ENCODE measurements at places on chromosomes 3 and 15.
A peak's percentile ranks its signal among the peaks of the same experiment; 100 is the strongest.

- DNase-seq, result no peak
Measured at GRCh38 chr15:31831596-31831995, 198.7 kb upstream of the CHRNA7 start.

- DNase-seq, result no peak
Measured at GRCh38 chr15:40766906-40767837, 2.6 kb upstream of the C15orf62 start.

- no peak for DNase-seq
Measured at GRCh38 chr15:40333922-40334492, 6.7 kb downstream of the CCDC9B start.

DNA sequence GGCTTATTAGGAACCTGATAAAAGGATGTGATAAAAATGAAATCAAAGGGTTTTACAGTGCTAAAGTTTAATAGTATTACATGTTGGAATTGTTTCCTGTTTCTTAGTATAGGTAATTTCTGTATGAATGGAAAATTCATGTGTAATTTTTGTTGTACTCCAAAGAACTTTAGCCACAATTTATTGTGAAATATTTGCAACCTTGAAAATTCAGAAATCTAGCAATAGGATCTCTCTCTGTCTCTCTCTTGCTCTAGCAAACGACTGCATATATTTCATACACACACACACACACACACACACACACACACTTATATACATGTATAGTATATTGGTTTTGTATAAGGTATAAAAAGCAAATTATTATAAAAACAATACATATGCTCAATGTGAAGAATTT lies 59.6 kb downstream of the PIAS1 start:
- no peak for DNase-seq

DNA sequence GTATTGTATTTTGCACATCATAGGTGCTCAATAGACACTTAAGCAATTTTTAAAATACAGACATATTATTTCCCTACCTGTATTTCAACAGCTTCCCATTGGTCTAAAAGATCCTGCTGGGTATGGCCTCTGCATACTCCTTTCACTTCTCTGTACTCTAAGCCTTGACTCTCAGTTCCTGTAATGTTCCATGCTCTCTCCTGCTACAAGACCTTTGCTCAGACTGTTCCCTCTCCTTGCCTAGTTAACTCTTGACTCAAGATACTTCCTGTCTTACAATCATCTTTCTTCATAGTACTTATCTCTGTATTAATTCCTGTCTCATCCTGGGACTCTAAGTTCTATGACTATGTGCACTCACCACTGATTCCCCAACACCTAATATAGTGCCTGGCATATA lies 1.7 kb downstream of the SCN11A start:
- DNase-seq, result no peak

DNA sequence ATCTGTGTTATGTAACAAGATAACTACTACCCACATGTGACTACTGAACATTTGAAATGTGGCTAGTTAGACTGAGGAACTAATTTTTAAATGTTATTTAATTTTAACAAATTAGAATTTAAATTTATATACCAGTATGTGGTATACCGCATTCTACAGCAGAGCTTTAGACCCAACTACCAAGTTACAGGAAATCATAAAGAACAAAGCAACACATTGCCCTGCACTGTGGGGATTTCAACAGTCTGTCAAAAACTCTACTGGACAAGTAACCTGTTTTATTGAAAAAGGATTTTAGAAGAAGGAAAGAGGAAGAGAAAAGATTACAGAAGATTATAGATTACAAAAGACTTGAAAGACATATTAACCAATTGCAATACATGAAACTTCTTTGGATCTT lies 64.9 kb downstream of the DPH6 start:
- DNase-seq, result no peak

DNA sequence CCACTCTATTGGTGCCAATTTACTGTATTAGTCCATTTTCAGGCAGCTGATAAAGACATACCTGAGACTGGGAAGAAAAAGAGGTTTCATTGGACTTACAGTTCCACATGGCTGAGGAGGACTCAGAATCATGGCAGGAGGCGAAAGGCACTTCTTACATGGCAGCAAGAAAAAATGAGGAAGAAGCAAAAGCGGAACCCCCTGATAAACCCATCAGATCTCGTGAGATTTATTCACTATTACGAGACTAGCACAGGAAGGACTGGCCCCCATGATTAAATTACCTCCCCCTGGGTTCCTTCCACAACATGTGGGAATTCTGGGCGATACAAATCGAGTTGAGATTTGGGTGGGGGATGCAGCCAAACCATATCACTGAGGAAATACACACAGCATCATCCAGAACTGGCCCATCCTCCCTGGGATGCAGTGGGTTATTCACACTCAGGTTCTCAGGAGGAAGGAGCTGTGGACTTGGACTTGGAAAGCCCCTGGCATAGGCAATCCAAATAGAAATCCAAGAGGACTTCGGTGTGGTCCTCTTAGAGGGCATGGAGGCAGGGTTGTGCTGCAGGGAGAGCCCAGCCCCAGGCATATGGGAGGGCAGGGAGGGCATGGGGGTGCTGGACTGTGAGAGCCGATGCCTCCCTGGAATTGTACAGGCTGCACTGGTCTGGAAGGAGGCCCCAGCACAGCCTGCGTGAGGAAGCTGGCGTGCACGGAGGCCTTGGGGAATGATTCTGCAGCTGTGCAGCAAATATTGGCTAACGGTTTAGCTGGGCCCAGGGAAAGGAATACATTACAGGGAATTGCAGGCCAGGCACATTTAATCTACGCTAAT lies 62.9 kb downstream of the EFCAB12 start:
- no peak for DNase-seq

DNA sequence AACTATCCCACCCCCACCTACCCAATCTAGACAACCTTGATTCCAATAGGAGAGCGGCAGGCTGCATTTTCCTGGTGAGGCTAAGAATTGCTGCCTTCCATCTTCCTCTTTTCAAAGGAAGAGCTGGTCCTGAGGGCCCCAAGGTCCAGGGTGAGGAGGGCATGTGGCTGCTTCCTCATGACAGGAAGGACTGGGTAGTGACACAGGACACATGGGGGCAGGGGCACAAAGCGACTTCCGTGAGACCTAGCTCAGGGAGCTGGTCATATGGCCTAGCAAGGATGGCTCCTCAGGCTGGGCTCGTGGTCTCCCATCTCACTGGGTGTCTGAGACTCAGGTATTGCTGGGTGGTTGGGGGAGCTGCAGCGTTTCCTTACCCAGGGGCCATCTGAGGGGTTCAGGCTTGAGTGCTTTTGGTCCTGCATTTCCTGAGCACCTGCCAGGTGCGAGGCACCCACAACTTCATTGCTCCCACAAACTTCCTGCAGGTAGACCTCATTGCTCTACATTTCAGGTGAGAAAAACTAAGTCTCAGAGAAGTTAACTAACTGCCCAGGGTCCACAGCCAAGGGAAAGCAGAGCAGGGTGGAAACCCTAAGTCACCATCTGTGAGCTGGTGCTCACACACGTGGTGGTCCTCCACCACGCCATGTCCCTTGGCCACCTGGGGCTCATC lies 160.0 kb upstream of the TLE3 start:
- DNase-seq, result no peak

- no peak for DNase-seq
Measured at GRCh38 chr3:98807561-98807960, 44.4 kb downstream of the ST3GAL6 start.

- no peak for DNase-seq
Measured at GRCh38 chr3:191292243-191293015, 36.8 kb upstream of the CCDC50 start.

GRCh38 chr3:132417695-132418411 lies 551 bp downstream of the DNAJC13 start:
- DNase-seq, result peak; percentile 9

GRCh38 chr3:122629763-122630162 lies 50.9 kb upstream of the PARP14 start:
- no peak for DNase-seq

DNA sequence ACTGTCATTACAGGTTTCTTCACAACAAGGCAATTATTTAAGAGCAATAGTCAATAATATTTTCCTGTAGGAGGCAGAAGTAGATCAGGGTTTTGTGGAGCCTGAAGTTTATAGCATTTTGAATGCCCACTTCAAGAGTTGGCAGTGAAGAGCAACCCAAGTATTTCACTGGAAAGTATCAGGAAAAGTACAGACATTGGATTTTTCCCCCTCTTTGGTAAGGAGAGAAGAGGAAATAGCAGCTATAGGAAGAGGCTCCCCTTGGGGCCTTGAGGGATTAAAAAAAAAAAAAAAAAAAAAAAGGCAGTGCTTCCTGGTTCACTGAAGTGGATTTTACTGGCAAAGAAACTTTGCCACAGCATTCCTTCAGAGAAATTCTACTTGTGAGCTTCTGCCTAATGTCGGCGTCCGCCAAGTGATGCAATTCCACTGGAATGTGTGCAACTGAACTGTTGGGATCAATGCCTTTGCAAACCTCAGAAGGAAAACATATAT lies 5.7 kb upstream of the CNTN6 start:
- DNase-seq, result no peak

DNA sequence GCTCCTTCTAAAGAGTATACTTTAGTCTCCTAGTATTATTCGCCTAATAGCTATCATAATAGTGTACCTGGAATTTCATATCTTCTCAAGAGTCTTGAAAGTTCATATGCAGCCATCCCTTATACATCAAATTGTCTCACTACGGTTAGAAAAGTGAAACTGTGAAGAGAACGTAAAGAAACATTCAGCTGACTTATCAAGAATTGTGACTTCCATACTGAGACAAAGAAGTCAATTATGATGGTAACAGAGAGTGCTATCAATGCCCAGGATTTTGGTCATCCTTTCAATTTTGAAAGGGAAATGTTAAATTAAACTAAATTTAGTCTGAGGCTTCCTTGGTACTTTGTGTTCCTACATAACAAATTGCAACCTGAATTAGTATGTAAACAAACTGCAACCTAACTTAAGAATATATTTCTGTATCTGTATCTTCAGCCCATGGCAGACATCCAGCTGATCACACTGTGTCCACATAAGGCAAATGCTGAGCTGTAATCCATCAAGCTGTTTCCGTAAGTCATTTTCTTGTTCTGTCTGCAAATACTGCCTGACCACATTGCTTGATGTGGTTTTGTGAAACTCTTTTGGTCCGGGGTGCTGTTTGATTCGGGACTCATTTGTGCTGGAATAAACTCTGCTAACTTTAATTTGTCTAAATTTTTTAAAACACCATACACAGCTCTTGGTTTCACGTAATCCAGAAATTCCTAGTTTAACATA lies 469.6 kb downstream of the SI start:
- DNase-seq, result no peak

GRCh38 chr3:74426571-74426970 lies 187.9 kb downstream of the CNTN3 start:
- DNase-seq, result no peak

- DNase-seq, result peak; percentile 9
Measured at GRCh38 chr15:67174864-67175573, 79.4 kb downstream of the AAGAB start.

GRCh38 chr15:82062479-82063454 lies 16.9 kb upstream of the MEX3B start:
- DNase-seq, result no peak

GRCh38 chr3:188861842-188862744 lies 309.7 kb upstream of the TPRG1 start:
- no peak for DNase-seq

- no peak for DNase-seq
Measured at GRCh38 chr3:126422121-126422520, 27.4 kb downstream of the CFAP100 start.

GRCh38 chr3:20376665-20377217 lies 190.7 kb upstream of the SGO1 start:
- DNase-seq, result no peak

DNA sequence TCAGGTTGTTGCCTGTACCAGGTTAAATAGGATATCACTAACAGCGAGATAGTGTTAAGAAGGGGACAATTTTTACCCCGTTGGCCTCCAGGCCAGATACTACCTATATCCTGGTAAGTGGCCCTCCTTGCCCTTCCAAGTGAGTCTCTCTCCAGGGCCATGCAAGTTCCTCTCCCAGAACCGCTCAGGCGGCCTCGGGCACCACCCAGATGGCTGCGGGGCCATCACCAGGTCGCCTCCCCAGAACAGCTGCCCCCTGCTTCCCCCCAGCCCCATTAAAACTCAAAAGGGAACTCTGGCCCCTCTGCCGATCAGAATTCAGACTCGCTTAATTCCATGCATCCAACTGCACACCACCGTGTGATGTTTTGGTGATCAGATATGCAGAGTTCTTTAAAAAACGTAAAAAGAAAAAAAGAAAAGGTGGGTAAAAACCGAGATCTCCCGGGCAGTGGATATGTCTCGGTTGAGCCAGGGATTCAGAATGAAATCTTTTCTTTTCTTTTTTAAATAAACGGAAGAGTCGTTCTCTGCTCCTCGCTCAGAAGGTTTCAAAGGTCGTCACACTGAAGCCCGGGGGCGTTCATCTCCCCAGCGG lies 1.9 kb upstream of the TRIM71 start:
- no peak for DNase-seq

DNA sequence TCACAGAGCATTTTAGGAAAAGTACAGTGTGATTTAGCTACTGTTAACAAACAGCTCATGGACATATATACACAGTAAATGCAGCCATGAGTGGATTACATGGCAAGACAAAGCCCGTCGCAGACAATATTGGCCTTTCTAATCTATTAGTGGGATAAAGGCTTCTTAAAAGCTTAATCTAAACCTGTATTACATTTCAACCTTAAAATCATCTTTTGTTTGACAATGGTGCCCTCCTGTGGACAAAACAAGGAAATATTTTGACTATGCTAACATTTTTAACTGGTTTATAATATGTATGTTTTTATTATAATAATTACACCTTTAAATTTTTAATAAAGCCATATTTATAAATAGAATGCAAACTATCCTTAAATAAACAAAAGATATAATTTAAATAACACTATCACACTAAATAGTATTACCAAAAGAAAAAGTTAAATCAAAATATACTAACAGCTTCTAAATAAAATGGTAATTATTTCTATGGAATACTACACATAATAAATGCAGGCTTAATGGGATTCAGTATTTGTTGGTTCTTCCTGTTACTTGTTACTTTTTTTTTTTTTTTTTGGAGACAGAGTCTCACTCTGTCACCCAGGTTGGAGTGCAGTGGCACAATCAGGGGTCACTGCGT lies 38.6 kb downstream of the TAFA4 start:
- no peak for DNase-seq

GRCh38 chr3:129315223-129315997 lies 36.7 kb downstream of the HMCES start:
- no peak for DNase-seq

- DNase-seq, result no peak
Measured at GRCh38 chr3:58459160-58459559, 25.5 kb upstream of the PDHB start.

GRCh38 chr3:181726351-181727330 lies 14.9 kb downstream of the SOX2 start:
- DNase-seq, result no peak

GRCh38 chr3:196210673-196211556 lies at the start of gene ZDHHC19:
ZDHHC19 (minus strand) TSS chr3:196211400; CDS start chr3:196211315, 85 bp downstream.
- no peak for DNase-seq

- peak; percentile 8 for DNase-seq
Measured at GRCh38 chr3:57815036-57815435, 58.9 kb downstream of the SLMAP start.

- DNase-seq, result no peak
Measured at GRCh38 chr15:40046721-40047414, 7.9 kb upstream of the SRP14 start.

GRCh38 chr3:61946570-61947324 lies 385.4 kb downstream of the PTPRG start:
- DNase-seq, result no peak

- DNase-seq, result no peak
Measured at GRCh38 chr3:103388214-103388613, 953.4 kb downstream of the ZPLD1 start.

Measured in stimulated activated CD4-positive, alpha-beta T cell treated with anti-CD3 and anti-CD28 coated beads, Interleukin-12 subunit alpha, Interleukin-12 subunit beta, amount 100 ng/mL, for 24 hours (primary cell).